Activated CD8-positive, alpha-beta memory T cell treated with anti-CD3 and anti-CD28 coated beads, Interleukin-2, amount 10 ng/mL, durations not matched to agents 7 days and 5 days (primary cell): ENCODE measurements at places on chromosomes 4 and X. TPM values are rescaled to one million over a fixed set of nuclear protein-coding genes. Genes with fewer than 3 reads are reported as not detected.

DNA sequence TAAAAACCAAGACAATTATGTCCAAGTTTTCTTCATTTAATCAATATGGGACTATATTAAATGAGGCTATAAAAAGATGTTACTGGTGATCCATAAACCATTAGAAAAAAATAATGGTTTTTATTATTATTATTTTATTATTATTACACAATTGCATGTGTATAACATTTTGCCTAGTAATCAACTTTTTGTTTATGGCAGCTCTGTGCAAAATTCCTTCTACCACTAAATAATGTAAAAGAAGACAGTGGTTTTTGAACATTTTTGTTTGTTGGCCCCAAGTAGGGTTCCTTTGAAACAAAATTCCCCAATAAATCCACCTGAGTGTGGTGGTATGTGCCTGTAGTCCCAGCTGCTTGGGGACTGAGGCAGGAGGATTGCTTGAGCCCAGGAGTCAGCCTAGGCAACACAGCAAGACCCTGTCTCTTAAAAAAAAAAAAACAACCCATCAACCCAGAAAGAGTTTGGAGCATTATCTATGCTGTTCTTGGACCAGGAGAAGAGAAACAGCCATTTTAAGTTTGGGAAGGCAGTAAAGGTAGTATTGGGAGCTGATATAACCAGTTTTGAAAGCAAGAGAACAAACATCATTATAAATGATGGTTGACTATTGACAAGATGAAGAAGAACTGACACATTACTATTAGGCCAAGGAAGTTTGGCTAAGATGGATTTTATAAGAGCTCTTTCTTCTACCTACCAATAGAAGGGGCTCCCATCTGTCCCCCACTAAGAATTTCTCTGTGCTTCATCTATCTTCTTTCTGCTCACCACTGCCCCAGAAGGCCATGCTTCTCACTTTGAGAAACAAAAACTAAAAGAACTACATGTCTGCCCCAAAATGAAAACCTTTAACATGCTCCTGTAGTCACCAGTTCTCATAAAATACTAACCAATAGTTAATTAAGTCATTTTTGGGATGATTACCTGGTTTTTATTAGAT is 2.2 kb downstream of the TMEM156 start:
- DNase-seq = no peak

- DNase-seq = no peak
Measured at GRCh38 chrX:14504960-14505538, 24.3 kb upstream of the GLRA2 start.

GRCh38 chr4:144650311-144651005 is 4.5 kb downstream of the HHIP start:
- no peak for DNase-seq

DNA sequence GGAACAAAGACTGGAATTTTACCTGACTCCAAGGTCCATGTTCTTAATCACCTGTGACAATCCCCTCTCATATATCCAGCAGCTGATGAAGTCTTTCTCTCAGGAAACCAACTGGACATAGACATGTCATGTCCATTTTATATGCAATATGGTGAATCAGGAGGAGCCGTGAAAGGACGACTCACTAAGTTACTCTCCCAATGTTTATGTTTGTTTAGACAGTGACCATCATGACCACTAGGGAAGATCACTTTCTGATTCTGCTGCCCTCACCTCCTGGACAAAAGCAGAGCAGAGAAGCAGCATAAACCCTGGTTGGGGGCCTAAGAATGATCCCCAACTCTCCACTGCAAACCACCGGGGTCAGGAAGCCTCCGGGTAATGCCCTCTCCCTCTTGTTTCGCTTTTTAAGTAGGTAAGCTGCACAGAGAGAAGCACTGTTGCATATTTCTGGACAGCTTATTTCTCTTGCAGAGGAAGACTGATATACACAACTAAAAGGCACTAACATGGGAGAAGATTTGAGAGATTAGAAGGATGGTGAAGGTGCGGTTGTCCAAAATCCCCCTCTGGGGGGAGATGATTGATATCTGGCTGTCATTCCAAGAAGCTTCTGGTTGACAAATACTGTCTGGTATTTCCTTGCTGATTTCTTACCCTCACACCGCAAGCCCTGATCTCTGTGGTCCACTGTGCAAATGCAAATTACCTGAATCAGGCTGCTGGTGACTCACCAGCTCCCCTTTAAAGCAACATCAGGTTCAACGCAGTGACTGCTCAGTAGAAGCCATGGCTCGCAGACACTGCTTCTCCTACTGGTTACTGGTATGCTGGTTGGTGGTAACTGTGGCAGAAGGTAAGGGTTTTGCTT is at the start of gene ODAPH:
TSS of gene ODAPH (plus strand) at position 773 of the 871 bp plus-strand sequence. CDS start at position 790, 17 bp downstream.
- DNase-seq = peak; percentile 85

The ZBTB49 gene
- total RNA-seq = 8.1 TPM

DNA sequence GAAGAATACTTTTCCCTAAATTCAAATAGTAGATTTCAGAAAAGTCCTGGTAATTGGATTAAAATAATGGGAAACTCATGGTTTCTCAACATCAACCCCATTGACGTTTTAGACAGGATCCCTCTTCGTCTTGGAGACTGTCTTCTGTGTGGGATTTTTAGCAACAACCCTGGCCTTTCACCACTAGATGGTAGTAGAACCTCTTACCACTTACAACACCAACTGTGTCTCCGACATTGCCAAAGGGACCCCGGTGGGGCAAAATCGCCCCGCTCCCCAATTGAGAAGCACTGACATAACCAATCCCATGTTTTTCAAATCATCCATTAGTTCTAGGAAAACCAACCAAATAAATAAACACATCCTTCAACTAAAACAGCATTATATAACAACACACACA is 16.9 kb upstream of the ANOS1 start:
- DNase-seq = no peak

DNA sequence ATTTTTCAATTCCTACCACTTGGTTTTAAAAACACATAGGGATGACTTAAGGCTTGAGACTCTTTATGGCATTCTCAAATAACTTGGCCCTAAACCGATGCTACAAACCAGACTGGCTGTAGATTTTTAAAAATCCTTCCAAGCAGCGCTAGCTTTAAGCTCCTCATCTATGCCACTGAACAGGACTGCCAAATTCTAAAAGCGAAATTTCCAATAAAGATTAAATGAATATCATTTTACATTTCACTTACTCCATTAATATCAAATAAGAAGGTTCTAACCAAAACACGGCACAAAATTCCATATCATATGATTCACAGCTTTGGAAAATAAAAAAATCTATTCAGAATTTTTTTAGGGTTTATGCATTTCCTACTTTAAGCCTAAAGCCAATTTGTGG is 134.2 kb downstream of the FANCB start:
- DNase-seq = no peak

- no peak for DNase-seq
Measured at GRCh38 chrX:32514986-32515385, 696.4 kb downstream of the DMD start.

DNA sequence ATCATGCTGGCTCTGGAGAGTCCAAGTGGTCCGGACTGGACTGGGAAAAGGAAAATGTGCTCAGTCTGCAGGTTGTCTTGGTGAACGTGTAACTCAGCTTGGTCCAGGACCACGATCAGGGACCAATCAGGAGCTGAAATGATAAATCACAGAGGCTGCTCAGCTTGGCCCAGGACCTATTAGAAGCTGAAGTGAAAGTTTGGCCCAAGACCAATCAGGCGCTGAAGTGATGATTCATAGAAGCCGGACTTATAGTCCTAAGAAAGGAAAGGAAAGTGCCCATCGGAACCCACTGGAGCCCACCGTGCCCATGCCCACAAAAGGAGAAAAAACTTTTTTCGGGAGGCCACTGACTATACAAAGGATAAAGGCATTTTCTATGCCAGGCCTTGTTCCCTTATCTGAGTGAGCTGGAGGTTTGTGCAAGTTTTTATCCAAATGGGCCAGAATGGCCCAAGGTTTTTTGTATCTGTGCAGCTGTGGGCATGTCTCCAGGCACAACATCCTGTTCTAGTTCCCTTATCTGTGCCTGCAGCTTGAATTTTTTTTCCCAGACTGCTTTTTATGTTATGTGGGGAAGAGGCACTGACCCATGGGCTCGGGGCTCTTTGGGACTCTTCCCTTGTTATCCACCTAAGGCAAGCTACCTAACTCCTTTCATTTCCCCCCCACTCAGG is 194.4 kb downstream of the FAM133A start:
- DNase-seq = no peak

GRCh38 chrX:103461156-103461555 is 58.1 kb downstream of the RAB40A start:
- no peak for DNase-seq

GRCh38 chrX:47807548-47807947 is 29.2 kb upstream of the ZNF81 start:
- DNase-seq = no peak

DNA sequence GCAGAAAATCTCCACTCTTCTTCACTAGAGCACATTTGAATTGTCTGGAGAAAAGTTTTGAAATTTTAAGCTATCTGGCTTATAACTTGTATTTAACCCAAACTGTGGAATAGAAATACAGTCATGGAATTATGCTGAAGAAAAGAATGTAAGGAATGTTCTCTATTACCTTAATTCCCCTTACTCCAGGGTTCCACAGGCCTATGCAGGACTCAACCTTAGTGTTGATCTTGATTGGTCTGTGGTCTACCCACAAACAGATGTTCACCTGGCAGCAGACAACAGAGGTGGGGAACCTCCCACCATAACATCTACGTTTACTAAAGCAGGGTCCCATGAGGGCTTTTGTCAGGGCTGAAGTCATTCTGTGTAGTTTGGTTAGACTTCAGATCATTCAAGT is 189.3 kb upstream of the GPRIN3 start:
- no peak for DNase-seq

- no peak for DNase-seq
Measured at GRCh38 chrX:148609515-148610327, 109.3 kb downstream of the AFF2 start.

The PLP2 gene
- 44.7 TPM for total RNA-seq

The CT47B1 gene
- total RNA-seq = not detected

The VBP1 gene
- total RNA-seq = 54.1 TPM

The SOD3 gene
- total RNA-seq = not detected

DNA sequence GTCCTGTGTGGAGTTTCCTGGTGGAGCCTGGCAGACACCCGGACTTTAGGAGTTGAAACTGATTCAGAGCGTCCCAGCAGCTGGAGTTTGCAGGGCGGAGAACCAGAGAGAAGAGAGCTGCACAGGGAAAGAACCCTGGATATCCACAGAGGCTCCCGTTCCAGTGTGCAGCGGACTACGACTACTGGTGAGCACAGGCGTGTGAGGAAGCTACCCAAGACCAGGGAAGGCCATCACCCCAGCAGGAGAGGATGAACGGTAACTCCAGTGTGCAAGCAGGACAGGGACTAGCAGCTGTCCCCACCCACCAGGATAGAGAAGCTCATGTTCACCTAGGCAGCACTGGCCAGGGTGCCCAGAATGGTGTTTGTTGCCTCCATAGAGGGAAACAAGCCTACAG is 2.3 kb downstream of the LAGE3 start:
- no peak for DNase-seq

DNA sequence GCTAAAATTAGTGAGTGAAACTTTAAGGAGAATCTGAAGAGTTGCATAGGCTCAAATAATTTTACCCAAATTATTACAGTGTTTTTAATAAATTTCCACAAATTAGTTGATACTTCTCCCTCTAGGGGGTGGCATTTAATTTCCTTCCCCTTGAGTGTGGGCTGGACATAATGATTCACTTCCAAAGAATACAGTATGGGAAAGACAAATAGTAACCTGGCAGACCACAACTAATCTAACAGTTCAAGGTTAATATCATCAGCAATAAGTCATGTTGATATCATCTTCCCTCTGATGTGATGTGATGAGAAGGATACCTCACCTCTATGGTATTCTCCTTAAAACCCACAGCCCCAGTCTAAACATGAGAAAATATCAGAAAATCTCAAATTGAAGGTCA is 15.5 kb downstream of the PFKFB1 start:
- no peak for DNase-seq

GRCh38 chrX:13550346-13550745 is 19.1 kb upstream of the EGFL6 start:
- no peak for DNase-seq

DNA sequence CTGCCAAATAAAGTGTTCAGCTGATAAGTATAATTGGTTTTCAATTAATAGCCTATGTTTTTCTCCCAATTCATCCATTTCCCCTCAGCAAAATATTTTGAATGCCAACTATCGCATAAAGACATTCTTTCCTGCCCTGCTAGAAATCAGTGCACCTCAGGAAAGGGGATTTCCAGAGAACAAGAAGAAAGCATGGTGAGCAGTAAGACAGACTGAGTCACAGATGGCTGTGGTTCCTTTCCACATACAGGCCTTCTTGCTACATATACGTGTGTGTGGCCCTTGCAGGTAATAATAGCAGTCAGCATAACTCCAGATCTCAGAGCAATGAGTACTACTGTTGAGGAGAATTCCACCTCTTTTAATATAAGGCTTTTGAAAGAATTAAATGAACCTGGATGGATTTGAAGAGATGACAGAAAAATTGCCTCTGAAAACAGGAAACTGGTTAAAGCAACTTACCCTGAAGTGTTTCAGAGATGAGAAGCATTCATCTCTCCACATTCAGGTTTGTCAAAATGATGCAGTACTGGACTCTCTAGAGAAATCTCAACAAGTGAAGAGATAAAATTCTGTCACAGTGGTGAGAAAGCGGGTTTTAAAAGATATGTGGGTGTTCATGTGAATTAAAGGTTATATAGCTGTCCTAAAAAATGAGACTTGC is 13.6 kb downstream of the GASK1B start:
- DNase-seq = no peak

DNA sequence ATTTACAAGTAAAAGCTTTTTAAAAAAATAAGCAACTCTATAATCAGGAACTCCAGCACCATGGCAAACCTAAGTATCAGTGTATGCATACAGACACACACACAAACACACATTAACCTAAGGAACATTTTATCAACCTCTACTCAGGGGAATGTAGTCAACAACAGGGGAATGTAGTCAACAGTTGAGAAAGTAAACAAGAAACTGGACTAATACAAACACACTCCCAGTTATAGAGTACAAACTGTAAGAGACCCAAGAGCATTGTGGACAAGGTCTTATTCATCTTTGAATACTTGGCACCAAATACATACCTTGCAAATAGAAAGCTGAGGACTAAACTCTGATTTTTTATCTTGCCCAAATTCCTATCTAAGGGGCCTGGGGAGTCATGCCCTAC is 36.2 kb downstream of the PAPSS1 start:
- no peak for DNase-seq

- no peak for DNase-seq
Measured at GRCh38 chr4:76708971-76709771, 188.8 kb downstream of the SOWAHB start.

The TNMD gene
- not detected for total RNA-seq

The PAGE1 gene
- not detected for total RNA-seq

DNA sequence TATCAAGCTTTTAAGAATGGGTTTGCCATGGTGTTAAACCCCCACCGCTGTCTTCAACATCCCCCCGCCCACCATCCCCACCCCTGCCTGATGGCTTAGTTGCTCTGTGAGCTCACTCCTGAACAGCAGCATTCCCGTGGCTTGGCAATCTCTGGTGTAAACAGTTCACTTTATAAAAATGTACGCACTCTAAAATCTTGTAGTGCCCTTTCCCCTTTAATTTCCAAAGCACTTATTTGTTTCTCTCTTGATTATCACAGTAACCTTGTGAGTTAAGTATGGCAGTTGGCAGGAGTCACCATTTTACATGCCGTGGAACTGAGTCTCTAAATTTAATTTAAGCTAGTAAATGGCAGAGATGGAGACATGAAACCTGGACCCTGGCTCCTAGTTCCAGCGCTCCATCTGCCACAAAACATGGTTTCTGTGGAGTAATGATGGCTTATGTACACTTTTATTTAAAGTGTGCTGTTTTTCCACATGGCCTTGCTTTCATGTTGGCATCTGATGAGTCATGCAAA is 123.1 kb downstream of the AFF1 start:
- no peak for DNase-seq
